ENCODE measurements at places on chromosomes 6 and 20.
A peak's percentile ranks its signal among the peaks of the same experiment; 100 is the strongest.

DNA sequence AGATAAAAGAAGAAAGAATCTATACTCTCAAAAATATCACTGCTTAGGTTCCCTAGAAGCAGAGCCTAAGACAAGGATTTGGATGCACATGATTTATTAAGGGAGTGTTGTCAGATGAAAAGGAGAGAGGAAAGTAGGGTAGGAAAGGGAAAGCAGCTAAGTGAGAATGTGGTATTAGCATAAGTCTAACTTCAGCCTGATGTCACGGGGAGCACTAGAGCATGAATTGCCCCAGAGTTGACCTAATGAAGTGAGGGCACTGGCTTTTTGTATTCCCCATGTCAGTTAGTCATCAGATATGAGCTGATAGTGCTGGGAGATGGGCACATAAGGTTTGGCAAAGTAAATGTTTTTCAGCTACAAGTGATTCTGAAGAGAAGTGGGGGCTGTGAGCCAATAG is 129.0 kb upstream of the THEMIS start:
- DNase-seq = no peak

DNA sequence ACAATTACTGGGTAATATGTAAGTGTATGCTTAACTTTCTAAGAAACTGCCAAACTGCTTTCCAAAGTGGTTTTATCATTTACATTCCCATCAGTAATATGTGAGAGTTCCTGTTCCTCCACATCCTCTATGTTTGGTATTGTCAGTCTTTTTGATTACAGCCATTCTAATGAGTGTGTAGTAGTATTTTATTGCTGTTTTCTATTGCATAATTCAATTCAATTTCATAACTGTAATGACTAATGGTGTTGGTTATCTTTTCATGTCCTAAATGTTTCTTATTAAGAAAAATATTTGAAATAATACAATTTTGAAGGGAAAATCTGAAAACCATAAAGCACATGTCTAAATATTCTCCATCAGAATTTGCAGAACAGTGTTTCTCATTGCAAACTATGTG is 119.3 kb downstream of the MAP3K7 start:
- no peak for DNase-seq

DNA sequence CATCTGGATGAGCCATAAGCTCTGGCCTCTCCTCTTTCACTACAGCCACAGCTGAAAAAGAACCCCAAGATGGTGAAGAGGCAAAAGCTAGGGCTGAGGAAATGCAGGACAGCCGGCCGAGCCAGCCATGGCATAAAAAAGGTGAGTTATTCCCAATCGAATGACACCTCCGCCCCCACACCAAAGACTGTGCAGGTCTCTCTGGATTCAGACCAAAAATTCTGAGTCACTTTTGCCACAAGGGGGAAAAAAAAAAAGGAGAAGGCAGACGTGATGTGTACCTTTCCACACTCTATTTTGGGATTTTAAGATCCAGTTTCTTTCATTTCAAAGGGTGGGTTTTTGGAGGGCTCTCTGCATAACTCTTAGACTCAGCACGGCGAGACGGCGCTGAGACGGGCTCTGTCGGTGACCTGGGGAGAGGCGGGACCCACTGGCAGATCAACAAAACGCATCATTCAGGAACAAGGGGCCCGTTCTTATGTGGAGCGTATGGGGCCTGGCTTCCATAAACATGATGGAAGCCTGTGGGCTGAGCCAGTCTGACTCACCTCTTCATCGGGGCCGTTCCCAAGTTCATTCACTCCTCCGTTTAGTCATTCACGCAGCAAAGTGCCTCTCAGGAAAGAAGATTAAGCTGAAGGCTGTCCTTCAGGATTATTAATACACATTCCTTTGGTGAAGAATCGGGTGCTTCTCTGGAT is 54.8 kb downstream of the NFATC2 start:
- no peak for DNase-seq

DNA sequence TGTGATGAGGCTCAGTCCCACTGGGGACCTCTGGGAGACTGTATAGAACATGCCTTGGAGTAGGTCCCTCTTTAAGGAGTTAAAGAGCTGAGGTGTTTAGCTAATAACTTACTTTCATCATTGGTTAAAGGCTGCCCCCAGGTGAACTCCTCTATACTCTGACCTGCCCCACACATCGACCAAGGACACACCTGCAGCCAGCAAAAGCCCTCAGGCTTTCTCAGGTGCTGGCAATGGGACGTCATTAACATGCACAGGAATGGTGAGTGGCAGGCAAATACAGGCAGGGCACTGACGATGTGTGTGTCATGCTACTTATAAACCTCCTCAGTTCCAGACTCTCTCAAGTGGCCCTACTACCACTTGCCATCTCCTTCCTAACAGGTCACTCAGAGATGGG is 366.4 kb downstream of the KIF16B start:
- DNase-seq = no peak

- no peak for DNase-seq
These were observed 2.6 kb downstream of the GHRH start for GRCh38 chr20:37259031-37259430.

GRCh38 chr20:63765902-63766301 is 26.3 kb downstream of the SLC2A4RG start:
- DNase-seq = no peak

DNA sequence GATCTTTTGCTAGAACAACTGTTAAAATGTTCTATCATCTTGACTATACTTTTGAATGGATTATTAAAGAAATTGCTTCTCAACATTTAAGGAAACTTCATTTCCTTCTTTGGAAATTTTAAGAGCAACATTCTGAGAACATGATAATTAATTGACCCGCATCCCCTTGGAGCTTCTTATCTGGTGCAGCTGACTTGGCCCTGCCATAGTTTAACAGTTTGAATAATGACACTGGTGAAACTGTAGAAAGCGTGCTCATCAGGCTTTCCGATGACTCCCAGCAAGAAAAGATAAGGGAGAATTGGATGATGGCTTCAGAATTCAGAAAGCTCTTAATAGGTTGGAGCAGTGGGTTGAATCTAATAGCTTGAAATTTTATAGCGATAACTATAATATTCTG is 38.1 kb downstream of the SNX9 start:
- DNase-seq = no peak

GRCh38 chr20:25848222-25848621 is 151.6 kb upstream of the ZNF337 start:
- no peak for DNase-seq

- DNase-seq = no peak
These were observed 136.2 kb downstream of the BMP7 start for GRCh38 chr20:57130160-57130772.

GRCh38 chr6:87724983-87725811 is 23.2 kb upstream of the AKIRIN2 start:
- DNase-seq = no peak

DNA sequence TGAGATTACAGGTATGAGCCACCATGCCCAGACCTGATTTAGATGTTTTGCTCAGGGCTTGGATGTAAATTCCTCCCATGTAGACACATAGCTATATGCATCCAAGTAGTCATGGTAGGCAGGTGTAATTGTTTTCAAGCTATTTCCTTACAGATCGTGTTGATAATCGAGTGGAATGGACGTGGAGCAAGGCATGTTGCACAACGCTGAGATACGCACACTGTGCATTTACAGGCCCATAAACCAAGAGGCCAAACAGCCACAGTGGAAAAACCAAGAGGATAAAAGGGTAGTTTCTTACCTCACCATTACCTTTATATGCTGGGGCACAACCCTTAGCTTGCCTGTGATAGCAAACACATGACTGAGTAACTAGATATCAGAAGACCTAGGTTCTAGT is 51.0 kb upstream of the ADGRF1 start:
- DNase-seq = no peak

- no peak for DNase-seq
These were observed 4.5 kb downstream of the IGF2R start for GRCh38 chr6:159973406-159973805.

GRCh38 chr6:46338131-46338530 is 153.1 kb downstream of the RCAN2 start:
- no peak for DNase-seq

DNA sequence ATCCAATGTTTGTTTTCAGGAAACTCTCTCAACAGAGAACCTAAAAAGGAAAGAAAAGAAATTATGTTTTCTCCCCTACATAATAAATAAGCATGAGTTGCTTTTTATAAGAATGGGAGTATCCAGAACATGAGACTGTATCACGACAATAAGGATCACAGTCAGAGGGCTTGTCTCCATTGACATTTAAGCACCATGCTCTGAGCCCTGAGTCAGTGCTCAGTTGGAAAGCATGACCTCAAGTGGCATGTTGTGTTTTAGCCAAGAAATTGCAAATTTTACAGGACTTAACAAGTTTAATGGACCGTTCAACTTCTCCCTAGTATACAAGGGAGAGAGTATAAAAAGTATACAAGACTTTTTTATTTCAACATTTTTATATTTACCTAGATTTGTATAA is 431.6 kb downstream of the GJA1 start:
- DNase-seq = no peak

DNA sequence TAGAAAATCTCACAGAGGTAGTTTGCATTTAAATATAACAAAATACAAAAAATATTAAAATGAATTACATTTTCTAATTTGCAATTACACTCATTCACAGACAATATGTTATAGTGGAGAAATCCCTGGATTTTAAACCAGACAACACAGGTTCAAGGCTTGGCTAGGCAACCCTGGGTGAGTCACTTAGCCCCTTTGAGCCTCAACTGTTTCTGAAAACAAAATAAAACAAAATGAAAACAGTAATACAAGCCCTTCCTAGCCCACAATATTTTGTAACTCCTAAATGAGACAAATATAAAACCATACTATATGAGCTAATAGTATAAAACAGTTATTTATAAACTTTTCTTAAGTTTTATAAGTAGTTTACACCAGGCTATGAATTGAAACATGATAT is 41.0 kb downstream of the UQCC1 start:
- DNase-seq = no peak

DNA sequence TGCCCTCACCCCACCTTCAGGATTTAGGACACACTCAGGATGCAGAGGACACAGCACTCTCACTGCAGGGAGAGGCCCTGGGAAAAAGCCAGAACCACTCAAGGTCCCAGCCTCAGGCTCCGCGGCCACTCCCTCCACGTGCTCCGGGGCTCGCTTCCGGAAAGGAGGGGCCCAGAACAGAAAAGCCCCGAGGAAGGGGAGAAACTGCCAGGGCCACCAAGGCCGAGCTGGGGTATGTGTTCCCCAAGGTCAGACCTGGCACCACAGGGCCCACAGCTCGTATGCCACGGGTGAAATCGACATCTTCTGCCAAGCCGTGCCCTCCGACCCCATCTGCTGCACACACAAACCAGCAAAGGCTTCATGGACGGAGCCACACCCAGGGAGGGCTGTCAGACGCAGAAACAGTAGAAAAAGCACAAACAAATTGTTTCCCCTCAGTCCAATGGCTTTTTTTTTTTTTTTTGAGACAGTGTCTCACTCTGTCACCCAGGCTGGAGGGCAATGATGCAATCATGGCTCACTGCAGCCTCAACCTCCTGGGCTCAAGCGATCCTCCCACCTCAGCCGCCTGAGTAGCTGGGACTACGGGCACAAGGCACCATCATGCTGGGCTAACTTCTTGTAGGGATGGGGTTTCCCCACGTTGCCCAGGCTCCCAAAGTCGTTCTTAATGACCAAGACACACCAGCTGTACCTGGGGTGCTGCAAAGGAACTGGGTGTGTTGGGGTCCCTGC is 33.4 kb downstream of the SLC2A4RG start:
- DNase-seq = no peak

- DNase-seq = no peak
These were observed 29.9 kb upstream of the PLCB4 start for GRCh38 chr20:9038791-9039535.

- DNase-seq = no peak
These were observed 96.9 kb upstream of the ADTRP start for GRCh38 chr6:11875325-11876109.

- no peak for DNase-seq
These were observed 432.8 kb downstream of the PKHD1 start for GRCh38 chr6:51654647-51655046.

DNA sequence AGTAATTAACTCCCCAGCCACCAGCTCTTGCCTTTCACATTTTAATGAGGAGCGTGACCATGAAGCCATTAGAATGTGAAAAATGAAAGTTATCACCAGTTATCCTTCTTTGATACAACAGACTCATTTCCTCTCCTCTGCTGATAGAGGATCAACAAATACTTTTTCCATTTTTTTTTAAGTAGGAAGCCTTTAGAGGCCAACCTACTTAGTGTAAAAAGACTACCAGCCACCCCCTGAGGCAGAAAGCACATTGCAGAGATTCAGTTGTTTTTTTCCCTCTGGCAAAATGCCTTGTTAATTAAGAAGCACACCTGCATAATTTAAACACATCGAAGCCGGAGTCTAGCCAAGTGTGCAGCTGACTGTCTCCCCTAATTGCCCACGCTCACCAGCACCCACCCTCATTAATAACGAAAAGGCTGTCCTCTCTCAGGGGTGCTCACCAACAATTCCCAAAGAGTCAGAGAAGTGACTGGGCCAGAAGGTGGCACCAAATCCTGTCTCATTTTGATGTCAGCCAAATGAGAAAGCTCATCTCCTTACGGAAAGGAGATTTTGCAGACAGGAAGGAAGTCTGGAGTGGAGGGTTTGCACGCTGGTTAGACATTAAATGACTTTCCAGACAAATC is 60.9 kb upstream of the MC3R start:
- DNase-seq = no peak

DNA sequence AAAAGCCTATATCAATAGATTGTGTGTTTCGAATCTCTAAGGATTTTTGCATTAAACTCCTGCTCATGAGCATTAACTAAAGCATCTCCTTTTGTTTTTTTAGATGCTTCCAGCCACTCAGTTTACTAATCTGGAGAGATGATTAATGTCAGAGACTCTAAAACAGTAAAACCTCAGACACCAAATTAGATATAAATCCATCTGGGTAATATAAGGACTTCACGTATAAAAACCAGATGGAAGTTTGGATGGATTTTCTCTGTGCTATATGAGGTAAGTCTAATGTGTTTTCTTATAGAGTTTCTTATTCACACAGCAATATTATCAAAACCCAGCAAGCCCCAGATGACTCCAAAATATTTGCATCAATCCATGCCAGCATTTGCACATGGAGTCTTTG is 137.2 kb downstream of the SYNE1 start:
- no peak for DNase-seq

GRCh38 chr6:21588481-21589351 is 4.8 kb upstream of the SOX4 start:
- DNase-seq = peak; percentile 33

- no peak for DNase-seq
These were observed 19.0 kb downstream of the CEP85L start for GRCh38 chr6:118632359-118632758.

GRCh38 chr20:739736-740135 is 28.6 kb downstream of the SLC52A3 start:
- DNase-seq = no peak

- DNase-seq = no peak
These were observed 191.7 kb downstream of the LY86 start for GRCh38 chr6:6780231-6780630.

- no peak for DNase-seq
These were observed 49.9 kb downstream of the PTPN1 start for GRCh38 chr20:50559856-50560638.
